ENCODE measurements at places on chromosomes 7 and 10. TPM values are rescaled to one million over a fixed set of nuclear protein-coding genes. Genes with fewer than 3 reads are reported as not detected.

Gene CLCN1
- total RNA-seq = not detected

Gene RNLS
- 15.2 TPM for total RNA-seq

Gene CTBP2
- 49.1 TPM for total RNA-seq

Gene RBM17
- total RNA-seq = 35.0 TPM

Gene TDRD1
- under 0.01 TPM for total RNA-seq

Gene CNOT4
- total RNA-seq = 20.0 TPM

Gene SLC13A1
- total RNA-seq = not detected

Gene ADIRF
- 50.6 TPM for total RNA-seq
